CD4-positive, alpha-beta memory T cell (primary cell): ENCODE measurements at places on chromosomes 4 and X. TPM values are rescaled to one million over a fixed set of nuclear protein-coding genes. Genes with fewer than 3 reads are reported as not detected.

The GLRB gene
- not detected for polyA plus RNA-seq

The CASP3 gene
- polyA plus RNA-seq: 7.3 TPM

The GRK4 gene
- 0.55 TPM for polyA plus RNA-seq

The SLC9A7 gene
- 0.42 TPM for polyA plus RNA-seq

The DTHD1 gene
- polyA plus RNA-seq: 0.16 TPM

The ADAM29 gene
- polyA plus RNA-seq: not detected

The PTPN13 gene
- polyA plus RNA-seq: 1.5 TPM

The FAM241A gene
- polyA plus RNA-seq: 4.0 TPM

The PCDH10 gene
- not detected for polyA plus RNA-seq

The CYP2U1 gene
- 2.0 TPM for polyA plus RNA-seq

The CXCL3 gene
- polyA plus RNA-seq: not detected

The NR3C2 gene
- polyA plus RNA-seq: 4.9 TPM

The GAGE12F gene
- not detected for polyA plus RNA-seq

The OTUD6A gene
- not detected for polyA plus RNA-seq

The ZNF518B gene
- 10.3 TPM for polyA plus RNA-seq

The FAM184B gene
- polyA plus RNA-seq: not detected

- no peak for DNase-seq
These were observed 345.3 kb upstream of the BMP3 start for GRCh38 chr4:80685214-80685613.

DNA sequence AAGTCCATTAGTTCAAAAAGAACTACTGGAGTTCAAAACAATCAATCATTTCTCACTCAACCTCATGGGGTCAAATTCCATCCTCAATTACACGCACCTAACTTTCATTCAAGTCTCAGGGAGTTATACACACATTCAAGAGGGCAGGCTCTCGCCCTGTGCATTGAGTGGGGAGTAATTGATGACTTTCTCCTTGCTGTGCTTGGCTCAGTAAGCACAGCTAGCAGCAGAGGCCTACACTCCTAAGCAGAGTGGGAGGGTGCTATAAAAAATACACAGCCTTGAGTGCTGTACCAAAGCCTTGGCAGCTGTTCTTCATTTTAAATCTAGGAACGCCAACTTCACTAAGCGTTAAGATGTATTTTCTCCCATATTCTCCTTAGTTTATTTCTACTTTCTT is 958.3 kb upstream of the ADGRL3 start:
- DNase-seq: no peak

DNA sequence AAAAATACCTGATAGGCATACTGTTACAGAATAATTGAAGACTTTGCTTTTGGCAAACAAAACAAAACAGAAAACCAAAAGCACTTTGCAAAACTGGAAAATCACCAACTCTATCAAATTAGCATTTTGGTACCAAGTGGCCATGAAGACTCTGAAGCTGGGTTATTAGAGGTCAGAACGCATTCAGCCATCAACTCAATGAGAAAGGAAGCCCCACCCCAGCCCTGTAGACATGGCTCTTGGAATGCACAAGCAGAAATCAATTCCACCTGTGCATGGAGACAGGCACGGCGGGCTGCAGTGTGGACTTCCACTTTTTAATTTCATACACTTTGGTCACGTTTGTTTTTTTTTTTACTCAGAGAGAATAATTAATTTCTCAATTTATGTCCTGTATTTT is 93.6 kb upstream of the DHX15 start:
- no peak for DNase-seq

- DNase-seq: no peak
These were observed 156.8 kb downstream of the TEX13A start for GRCh38 chrX:105063743-105064142.

DNA sequence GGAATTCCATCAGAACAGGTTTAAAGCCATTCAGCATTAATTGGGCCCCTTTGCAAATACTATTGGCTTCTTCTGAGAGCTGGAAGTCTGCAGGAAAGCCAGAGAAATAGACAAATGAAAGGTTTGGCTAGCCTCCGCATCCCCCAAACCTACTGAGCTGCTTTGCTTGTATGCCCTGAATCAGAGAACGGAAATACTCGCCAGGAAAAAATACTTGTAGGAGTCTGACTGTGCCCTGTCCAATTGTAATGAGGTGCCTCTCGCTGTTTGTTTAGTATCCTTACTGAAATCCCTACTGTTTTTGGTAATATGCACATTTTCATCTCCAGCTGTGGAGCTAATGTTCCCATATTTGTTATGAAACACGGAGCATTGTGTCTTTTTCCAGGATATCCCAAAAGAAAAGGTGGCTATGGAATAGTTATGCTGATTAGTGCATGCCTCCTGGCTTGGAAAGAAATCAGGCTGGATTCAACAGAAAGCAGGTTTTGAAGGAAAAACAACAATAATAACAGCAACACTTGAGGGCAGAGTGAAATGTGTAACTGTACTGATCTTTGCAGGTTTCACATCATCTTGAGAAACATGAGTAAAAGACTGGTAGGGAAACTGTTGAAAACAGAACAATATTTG is 50.7 kb upstream of the NLGN4X start:
- DNase-seq: no peak

GRCh38 chr4:41734371-41734770 is 14.2 kb downstream of the PHOX2B start:
- no peak for DNase-seq

DNA sequence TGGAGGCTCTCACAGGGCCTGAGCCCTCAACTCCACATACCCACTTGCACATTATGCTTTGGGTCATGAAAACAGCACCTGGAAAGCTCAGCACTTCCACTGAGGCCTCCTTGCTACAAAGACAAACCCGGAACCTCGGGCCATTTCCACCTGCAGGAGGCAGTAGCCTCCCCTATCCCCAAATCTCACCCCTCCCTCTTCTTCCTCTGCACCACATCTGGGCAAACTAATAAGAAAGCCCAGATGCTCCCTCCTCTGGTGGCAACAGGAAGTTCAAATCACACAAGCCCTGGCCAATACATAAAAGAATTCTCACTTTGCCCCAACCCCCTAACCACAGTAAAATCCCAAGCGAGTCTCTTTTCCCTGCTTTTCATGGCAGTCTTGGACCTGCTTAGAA is 136.4 kb downstream of the MAPK10 start:
- DNase-seq: no peak

DNA sequence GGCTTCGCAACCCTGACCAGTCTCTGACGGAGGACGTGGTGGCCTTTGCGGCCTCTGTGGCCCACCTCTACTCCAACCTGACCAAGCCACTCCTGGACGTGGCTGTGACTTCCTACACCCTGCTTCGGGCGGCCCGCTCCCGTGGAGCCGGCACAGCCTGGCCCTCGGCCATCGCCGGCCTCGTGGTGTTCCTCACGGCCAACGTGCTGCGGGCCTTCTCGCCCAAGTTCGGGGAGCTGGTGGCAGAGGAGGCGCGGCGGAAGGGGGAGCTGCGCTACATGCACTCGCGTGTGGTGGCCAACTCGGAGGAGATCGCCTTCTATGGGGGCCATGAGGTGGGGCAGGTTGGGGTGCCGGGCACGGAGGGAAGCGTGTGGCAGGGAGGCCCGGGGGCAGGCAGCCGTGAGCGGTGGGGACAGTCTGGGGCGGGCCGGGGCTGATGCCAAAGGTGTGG is 1.2 kb downstream of the ABCD1 start:
- no peak for DNase-seq

- no peak for DNase-seq
These were observed 71.9 kb upstream of the PRSS48 start for GRCh38 chr4:151204925-151205524.

GRCh38 chr4:105601406-105601805 is 49.0 kb downstream of the ARHGEF38 start:
- DNase-seq: no peak

GRCh38 chrX:136143711-136144110 is 3.6 kb upstream of the FHL1 start:
- DNase-seq: peak; percentile 46

- no peak for DNase-seq
These were observed 121.8 kb upstream of the PJA1 start for GRCh38 chrX:69287095-69287494.

DNA sequence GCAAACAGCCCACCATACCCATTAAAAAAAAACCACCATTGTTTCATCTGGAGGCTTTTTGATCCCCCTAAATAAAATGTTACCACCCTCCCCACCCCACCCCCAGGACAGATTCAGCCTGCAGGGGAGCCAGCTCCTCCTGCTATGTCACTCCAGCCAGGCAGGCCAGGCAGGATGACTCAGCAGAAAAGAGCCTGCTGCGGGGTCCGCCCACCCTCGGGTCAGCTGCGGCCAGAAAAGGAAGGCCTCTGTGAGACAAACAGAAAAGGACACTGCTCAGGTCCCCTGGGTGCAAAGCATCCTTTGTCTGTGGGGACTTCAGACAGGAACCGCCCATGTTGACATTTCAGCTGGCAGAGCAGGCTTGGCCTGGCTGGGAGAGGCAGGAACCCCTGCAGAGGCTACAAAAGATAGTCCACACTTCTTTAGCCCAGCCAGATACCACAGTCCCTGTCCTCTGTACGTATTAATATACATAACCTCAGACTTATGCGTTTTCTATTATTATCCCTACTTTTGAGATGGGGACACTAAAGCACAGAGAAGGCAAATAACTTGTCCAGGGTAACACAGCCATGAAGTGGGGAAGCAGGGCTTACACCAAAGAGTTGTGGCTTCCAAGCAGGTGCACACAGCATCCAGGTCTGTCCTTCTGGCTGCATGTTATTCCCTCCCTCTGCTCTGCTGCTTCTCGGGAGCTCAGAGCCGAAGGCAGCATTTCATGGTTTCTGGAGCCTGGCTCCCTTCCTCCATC is 147.7 kb downstream of the CPEB2 start:
- DNase-seq: no peak

- no peak for DNase-seq
These were observed 13.4 kb upstream of the FGD1 start for GRCh38 chrX:54509400-54509799.

DNA sequence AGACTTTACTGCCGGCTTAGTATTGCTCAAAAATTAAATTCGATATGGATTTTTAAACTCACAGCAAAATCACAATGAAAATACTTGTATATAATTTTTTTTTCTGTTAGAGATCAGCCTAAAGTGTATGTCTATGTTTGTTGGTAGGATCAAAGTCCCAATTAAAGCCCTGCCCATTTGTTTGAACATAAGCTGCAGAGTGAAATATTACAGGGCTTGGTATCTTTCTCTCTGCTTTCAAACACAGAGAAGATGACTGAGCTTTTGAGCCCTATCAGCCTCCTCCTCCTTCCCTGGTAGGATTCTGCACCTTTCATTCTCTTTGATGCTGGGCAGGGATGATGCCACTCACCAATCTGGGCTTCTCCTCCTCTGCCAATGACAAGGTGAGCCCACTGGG is 345.4 kb downstream of the PPP1R2C start:
- DNase-seq: no peak

DNA sequence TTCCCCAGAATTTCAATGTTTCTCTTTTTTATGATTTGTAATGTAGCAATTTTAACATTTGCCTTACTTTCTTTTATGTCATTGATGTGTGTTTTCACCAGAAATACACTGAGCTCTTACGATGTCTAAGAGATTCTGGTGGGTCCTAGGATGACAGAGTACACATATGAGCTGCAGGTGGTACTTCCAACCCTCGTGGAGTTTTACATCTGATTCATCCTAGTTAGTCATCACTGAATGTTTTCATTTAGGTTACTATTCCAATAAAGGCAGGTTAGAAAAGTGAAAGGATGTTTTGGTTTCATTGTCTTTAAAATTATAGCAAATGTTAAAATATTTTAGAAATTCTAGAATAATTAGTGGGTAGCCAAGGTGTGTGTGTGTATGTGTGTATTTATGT is 605.9 kb downstream of the ADGRL3 start:
- DNase-seq: no peak

- DNase-seq: no peak
These were observed 43.3 kb upstream of the MTNR1A start for GRCh38 chr4:186598686-186599085.

DNA sequence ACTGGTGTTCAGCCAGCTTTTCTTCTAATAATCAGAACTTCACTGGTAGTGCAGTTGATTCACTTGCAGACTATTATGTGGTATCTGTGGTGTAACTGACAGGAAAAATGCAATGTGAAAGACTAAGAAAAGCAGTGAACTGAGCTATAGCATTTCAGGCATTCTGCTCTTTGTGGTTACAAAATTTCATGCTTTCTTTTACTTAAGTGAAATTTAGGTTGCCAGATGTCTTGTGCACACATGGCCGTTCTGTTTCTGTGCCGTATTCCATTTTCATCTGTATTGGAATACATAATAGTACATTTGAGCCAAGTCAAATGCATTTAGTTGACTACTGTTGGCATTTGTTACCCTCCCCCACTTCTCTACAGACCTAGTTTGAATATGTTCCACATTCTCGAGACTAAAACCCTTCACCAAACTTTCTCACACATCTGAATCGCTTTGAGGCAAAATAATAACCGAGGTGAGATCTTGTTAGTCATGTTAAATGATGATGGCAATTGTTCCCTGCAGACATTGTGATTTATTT is 8.2 kb downstream of the RTL3 start:
- DNase-seq: no peak

- DNase-seq: no peak
These were observed 314.7 kb upstream of the ATOH1 start for GRCh38 chr4:93513851-93514250.

GRCh38 chrX:55697381-55697780 is 20.2 kb upstream of the RRAGB start:
- no peak for DNase-seq

- peak; percentile 53 for DNase-seq
These were observed 73.1 kb downstream of the QRFPR start for GRCh38 chr4:121307445-121308327.

DNA sequence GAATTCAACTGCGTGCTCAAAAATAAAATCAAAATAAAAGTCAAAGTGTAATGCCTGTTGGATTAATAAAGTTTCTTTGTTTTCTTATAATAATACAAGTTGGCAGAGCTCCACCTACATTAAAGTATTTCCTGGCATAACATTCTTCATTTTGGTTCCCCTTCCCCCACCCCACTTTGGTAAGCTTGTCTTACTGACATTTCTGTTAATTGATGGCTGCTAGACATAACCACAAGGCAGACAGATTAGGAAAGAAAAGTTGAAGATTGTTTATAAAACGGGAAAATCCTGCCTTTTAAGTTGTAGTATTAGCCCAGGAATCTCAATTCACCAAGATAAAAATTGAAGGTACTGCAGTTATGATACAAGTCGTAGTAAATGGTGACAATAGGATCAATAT is 246.5 kb upstream of the RPS6KA3 start:
- no peak for DNase-seq

DNA sequence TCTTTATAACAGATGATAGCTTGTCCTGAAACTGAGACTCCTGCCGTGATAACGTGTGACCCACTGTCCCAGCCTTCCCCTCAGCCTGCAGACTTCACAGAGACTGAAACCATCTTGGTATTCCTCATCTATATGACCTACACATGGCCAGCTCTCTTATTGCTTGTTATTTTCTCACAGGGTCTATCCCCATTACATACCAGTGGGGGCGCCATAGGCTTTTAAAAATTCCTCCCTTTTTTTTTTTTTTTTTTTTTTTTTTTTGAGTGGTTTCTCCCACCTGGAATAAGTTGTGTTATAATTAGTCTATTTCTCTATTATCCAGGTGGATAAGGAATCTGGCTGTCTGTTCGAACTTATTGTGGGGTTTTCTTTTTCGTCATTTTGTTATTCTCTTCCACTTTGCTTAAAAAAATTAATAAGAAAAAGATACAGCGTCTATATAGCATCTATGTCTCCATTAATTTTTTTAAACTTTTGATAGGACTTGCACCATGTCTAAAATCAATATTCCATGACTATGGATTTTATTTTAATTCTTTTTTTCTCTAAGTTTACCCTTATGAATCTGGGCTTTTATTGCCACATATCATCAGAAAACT is 47.2 kb downstream of the GYG2 start:
- DNase-seq: no peak
